ENCODE measurements at places on chromosomes 7 and 10.

DNA sequence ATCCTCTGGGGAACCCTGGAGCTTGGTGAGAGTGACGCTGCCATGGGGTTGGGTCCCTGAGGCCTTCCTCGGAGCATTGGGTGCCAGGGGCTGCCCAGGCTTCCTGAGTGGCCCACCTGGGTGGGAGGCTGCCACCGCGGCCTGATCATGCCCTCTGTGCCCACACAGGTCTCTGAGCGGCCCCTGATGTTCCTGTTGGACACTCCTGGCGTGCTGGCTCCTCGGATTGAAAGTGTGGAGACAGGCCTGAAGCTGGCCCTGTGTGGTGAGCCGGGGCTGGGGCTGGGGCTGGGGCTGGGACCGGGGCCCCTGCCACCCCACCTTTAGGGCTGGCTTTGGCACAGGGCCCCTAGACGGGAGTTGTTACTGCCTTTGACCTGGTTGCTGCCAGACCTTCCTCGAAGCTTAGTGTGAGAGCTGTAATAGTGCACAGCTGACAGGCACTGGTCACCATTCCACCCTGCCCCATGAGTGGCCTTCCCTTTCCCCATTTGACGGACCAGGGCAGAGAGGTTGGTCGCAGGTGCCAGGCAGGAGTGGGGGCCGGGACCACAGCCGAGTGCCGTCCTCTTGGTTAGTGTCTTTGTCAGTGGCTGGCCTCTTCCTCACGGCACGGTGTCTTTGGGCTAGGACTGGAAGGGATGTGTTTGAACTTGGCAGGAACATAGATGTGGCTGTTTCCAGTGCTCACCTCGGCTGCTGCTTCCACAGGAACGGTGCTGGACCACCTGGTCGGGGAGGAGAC is 8.2 kb downstream of the MTG1 start:
- peak; percentile 93 for DNase-seq

DNA sequence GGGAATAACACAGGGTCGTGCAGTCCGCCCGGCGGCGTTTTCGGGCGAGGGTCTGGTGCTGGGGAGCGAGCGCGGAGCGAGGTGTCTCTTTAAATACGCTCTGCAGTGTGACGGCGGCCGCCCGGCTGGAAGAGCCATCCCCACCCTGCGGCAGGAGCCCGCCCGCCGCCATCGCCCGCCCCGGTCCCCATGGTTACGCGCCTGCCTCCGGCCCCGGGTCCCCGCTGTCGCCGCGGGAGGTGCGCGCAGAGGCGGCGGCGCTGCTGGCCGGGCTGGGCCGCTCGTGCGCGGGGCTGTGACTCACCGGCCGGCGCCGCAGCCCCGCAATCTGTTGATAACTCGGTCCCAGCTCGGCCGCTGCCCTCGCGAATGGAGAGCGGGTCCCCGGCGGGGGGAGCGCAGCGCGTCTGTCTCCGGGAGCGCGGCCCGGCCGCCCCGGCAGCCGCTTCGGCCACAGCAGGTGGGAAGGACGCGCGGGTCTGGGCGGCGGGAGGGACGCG is at the start of gene ADGRA1:
Gene ADGRA1 (plus strand): TSS at position 246 of the 500 bp plus-strand sequence. CDS start 986 bp downstream, outside the sequence.
- DNase-seq: no peak

DNA sequence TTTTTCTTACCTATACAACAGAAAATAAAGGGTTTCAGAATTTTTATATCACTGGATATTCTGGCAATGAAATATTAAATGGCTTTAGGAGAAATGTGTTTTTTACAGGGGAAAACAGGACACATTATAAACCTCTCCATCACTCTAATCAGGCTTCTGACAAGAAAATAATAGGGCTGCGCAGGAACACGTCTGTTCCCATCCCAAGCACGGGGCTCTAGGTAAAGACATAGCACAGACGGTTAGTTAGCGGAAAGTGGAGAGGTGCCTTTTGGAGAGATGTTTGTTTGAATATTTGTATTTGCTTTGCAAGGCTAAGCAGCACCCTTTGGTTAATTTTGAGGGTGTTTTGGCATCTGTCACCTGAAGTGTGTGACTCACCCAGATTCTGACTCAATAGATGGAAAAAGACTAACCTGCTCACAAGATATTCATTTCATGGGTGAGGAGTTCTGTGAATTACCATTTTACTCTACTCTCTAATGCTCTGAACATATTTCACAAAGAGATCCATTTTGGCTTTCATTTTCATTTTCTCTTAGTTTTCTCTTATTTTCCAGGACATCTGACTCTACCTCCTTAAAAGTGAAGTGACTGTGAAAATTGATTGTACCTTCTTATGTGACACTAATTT is 174.5 kb upstream of the AKR1E2 start:
- no peak for DNase-seq

GRCh38 chr7:2621948-2622640 is 9.7 kb upstream of the TTYH3 start:
- no peak for DNase-seq

DNA sequence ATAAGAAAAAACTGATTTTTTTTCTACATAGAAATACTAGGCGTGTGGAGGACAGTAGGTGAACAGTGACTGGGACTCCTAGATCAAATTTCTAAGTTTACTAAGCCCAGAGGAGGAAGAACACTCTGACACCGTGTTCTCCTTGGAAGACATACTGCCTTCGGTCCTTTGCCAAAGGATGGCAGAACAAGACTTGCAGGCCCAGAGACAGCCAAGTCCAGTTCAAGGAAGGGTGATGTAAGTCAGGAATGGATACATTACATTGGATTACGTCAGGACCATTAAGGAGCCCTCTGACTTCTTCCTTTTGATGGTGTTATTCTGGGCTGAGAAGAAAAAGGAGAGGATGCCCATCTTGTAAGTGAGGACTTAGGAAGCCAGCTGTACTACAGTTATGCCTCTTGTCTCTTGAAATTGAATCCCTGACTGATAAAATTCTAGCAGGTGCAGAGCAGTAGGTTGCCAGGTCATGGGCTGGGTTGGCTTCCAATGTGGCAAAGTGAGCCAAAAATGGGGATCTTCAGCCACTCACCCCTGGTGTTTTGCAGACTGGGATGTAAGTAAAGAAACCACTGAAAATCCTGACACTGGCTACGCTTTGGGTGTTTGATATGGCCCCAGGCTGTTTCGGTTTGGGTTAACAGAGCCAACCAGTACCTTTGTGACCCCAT is 45.1 kb downstream of the RELN start:
- DNase-seq: no peak

- peak; percentile 64 for DNase-seq
Measured at GRCh38 chr10:43867667-43868565, 219.2 kb upstream of the ZNF32 start.

- no peak for DNase-seq
Measured at GRCh38 chr10:112722758-112723157, 227.3 kb upstream of the TCF7L2 start.

- DNase-seq: no peak
Measured at GRCh38 chr7:107909445-107909844, 18.5 kb downstream of the DLD start.

GRCh38 chr10:110667620-110668343 is 23.6 kb downstream of the RBM20 start:
- no peak for DNase-seq

DNA sequence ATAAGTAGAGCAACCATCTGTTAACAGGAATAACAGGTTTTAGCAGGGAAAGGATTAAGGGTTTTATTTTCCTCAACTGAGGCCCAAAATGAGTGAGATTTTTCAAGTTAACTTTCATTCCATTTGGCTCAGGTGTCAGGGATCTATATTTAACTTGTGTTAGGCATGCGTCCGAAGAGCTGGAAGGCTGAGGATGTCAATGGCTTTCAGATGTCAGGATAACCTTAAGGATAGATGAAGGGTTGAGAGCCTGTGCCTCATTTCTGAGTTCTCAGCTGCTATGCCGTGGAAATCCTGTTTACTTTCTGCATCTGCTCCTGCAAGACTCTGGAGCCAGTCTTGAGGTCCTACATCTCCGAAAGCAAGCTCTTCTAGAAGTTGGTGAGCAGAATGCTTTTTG is 36.4 kb upstream of the CD36 start:
- no peak for DNase-seq

DNA sequence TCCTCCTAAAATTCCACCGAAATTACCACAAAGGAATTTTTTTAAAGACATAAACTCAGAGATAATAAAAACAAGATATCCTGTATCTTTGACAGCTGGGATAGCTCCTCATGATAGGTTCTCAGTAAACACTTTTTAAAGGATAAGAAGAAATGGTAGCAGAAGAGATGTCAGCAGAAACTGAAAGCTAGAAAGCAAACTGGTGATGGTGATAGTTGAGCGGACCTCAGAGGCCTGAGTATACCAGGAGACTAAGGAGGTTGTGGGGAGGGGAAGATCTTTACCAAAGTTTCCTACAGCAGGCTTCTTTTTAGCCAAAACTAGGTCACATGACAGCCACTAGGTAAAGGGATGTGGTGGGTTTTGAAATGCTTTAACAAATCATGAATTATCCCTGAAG is 22.5 kb downstream of the PCGF5 start:
- DNase-seq: no peak

- no peak for DNase-seq
Measured at GRCh38 chr7:31074120-31074383, 21.9 kb downstream of the ADCYAP1R1 start.

GRCh38 chr10:74083304-74083703 is 67.3 kb downstream of the AP3M1 start:
- no peak for DNase-seq

- no peak for DNase-seq
Measured at GRCh38 chr10:56881218-56881617, 520.2 kb upstream of the ZWINT start.

DNA sequence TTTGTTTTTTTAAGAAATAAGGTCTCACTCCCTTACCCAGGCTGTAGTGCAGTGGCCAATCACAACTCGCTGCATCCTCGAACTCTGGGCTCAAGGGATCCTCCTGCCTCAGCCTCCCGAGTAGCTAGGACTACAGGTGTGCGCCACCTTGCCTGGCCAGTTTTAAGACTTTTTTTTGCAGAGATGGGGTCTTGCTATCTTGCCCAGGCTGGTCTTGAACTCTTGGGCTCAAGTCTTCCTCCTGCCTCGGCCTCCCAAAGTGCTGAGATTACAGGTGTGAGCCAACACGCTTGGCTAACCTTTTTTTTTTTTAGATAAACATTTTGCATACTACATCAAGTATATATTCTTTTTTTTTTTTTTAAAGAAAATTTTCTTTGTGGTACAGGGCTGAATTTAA is 18.2 kb downstream of the SEC23IP start:
- DNase-seq: no peak

GRCh38 chr10:81865581-81865980 is 9.4 kb upstream of the NRG3 start:
- DNase-seq: no peak

DNA sequence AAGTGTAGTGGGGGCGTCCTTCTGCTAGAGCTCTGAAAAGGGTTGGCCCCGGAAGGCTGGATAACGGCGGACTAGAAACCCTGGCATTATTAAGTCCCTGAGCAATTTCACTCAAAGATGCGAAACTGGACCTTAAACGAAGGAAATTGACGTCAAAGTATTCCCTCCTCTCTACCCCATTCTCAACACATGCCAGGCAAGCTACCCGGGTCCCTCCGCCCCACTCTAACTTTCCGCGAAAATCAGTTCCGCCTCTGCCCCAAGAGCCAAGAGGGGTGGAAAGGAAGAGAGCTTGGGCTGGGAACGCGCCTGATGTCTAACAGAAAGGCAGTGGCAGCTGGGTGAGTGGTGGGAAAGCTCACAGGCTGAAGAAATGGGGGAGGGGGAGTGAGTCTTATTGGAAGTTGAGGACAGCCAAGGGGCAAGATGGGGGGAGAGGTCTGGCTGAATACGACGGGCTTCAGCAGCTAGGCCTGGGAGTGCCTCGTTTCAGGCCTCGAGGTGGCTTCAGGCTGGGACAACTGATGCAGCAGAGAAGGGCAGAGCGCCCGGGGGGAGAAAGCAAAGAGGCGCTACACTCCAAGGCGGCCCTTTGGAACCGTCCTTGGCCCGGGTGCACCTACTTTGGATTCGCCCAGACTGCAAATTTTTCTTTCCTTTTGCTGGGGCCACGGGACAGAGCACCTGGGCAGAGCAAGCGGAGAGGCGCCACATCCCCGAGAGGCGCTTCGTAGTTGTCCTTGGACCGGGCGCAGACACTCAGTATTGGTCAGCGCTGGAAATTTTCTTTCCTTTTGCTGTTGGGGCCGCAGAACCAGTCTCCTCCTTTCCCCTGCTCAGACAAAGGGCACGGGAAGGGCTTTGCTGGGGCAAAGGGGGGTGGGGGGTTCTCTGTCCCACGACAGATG is 2.0 kb upstream of the FEZF1 start:
- no peak for DNase-seq

- DNase-seq: no peak
Measured at GRCh38 chr7:57179776-57180415, 47.7 kb upstream of the ZNF479 start.

- no peak for DNase-seq
Measured at GRCh38 chr10:91350651-91351081, 59.5 kb upstream of the HECTD2 start.

DNA sequence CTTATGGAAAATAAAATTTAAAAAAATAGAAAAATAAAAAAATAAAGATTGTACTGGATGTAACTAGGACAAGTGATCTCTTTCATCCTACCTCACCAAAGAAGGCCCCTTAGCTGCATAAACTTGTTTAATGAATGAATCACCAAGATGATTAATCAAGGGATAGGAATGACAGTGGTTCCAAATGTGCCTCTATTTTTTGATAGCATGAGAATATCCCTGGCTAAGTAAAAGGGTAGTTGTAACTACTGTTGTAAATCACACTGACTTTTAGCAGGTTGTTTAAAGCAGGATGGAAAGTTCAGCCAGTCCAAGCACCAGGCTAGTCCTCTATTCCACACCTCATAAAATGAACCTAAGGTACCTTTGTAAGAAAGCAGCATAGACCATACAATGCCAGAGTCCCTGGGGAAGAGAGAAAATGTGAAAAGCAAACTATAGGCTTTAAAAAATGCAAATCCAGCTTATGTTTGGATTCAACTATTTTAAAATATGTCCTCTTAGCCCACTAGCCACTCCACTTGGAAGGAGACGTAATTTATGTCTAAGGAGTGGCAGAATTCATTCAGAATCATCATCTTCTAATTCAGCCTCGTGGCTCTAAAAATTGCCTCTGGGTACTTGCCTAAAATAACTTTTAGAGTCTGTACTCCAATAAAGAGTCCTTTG is 126.8 kb downstream of the SKIDA1 start:
- DNase-seq: no peak

DNA sequence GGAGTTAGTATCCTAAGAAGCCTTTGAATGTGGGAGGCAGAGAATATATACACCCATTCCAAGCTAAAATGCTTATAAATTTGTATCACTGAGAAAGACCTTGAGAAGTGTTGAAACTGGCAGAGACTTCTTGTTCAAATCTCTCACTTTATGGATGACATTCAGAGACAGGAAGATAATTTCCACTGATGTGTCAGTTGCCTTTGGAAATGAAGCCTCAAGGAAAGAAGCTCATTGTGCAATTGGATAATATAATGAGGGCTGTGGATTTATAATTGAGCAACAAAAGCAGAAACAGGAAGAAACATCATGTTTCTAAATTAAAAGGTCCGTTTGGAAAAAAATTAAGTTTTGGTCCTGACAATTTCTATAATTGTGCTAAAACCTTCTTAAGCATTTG is 789.9 kb upstream of the IGFBP3 start:
- DNase-seq: no peak

GRCh38 chr10:8456386-8456785 is 401.9 kb downstream of the GATA3 start:
- DNase-seq: no peak
